ENCODE measurements at places on chromosomes 5 and 9.
A peak's percentile ranks its signal among the peaks of the same experiment; 100 is the strongest.

- no peak for DNase-seq
Observed at GRCh38 chr5:93610581-93611272, 27.7 kb downstream of the NR2F1 start.

- DNase-seq, result no peak
Observed at GRCh38 chr9:95979446-95979845, 104.0 kb downstream of the ERCC6L2 start.

- no peak for DNase-seq
Observed at GRCh38 chr5:172561151-172561550, 79.9 kb upstream of the NEURL1B start.

DNA sequence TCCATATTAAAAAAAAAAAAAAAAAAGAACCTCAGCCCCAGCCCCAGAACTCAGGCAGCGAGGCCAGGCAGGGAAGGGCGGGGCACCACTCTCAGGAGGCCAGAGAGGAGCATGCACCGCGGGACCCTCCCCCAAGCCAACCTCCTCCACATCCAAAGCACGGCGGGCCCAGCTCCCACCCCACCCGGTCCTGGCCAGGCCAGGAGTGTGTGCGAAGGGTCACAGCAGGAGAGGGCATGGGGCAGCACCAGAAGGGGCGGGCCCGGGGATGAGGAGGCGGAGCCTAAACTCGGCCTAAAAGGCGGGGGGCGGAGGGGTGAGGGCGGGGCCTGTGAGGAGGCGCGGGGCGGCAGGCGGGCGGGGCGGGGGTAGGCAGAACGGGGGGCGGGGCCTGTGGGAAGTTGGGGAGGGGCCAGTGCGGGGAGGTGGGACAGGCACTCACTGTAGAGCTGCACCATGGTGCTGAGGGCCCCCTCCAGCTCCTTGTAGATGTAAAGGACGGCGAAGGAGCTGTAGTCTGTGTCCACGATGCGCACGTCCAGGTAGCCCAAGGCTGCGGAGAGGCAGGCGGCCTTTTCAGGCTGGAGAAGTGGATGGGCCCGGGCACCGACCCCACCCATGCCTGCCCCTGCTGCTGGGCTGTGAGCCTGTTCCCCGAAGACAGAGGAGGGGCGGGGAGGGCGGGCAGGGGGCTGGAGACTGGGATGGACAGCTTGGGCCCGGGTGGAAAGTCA lies 1.2 kb downstream of the LCN15 start:
- no peak for DNase-seq

- DNase-seq, result no peak
Observed at GRCh38 chr9:125651576-125652232, 55.3 kb downstream of the MAPKAP1 start.

DNA sequence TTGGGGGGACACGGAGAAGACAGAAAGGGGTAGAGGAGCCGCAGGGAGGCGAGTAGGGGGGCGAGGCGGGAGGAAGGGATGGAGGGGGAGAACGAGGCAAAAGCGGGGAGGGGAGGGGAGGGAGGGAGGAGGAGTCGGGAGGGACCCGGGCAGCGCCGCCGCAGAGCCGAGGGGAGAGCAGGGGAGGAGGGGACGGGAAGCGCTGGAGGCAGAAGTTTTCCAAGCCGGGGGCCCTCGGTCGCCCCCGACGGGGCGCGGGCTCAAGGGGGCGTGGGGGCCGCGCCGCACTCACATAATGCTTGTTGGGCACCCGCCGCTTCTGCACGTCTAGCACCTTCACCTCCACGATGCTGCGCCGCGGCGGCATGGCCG lies 353 bp downstream of the SH3PXD2B start:
- no peak for DNase-seq

DNA sequence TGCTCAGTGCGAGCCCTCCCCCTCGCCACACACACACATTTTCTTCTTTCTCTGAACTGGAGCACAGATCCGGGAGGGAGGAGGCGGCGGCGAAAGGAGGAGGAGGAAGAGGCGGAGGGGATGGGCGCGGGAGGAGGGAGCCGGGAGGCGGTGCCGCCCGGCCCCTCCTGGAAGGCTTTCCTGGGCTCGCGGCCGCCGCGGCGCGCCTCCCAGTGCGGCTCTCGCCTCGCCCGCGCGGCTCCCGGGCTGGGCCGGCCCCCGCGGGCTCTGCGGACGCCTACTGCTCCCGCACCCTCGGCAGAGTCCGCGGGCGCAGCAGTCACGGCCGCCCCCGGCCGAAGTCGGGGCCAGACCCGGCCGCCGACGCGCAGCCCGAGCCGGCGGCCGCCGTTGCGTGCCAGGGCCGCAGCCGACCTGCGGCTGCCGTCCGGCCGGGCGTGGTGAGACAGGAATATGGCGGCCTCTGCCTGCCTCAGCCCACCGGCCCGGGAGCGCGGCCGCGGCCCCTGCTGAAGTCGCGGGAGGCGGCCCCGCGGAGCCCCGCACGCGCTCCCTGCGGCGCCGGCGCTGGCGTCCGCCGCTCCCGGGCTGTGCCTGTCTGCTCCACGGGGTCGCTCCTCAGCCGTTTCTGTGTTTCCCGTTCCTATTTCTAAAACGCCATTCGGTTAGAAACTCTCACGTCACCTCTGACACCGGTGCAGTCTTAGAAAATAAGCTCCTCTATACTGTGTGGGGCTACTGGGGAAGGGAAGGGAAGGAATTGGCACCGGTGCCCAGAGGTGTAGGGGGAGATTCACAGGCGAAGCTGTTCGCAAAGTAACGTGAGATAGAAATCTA lies 500 bp upstream of the GNAQ start:
- peak; percentile 50 for DNase-seq

DNA sequence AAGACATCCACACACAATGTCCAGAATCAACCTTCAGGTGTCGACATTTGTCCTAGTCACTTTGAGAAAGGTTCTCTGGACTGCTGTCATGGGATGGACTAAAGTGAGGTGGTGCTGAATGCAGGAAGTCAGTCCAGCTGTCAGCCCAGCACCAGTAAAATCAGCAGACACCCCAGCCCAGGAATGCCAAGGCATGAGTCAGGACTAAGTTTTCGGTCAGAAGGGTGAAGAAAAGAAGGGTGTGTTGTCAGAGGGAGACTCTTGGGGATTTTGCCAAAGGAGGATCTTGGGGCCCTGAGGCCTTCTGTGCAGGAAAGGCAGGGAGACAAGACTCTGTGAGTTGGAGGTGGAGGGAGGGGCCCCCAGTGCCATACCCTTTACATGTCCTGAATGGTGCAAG lies 69.0 kb upstream of the XPA start:
- no peak for DNase-seq

- DNase-seq, result no peak
Observed at GRCh38 chr5:88081877-88082276, 186.8 kb downstream of the TMEM161B start.

DNA sequence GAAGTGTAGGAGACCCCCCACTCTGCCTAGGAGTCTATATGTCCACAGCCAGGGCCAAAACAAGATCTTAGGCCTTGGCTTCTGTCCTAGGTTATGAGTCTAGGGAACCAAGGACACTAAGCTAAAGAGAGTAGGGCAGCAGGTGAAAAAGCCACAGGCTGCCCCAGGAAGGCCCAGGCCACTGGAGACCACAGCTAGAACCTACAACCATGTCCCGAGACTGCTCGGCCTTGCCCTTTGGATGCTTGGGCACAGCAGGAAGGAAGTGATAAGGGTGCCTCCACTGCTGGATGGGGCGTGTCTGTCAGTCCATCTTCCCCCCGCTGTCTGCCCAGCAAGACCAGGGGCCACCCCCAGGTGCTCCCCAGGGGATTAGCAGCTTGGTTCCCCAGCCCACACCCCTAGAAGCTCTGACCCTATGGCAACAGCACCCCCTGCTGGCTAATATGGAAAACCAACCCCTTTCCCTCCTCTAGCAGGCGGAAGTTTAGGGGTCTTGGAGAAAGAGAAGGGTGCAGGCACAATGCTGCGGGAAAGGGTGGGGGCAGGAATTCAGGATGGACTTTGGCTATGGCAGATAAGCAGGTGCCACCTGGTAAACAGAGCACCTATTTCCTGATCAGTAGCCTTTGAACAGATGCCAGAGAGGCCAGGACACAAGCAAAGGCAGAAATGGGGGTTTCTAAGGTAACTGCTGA lies 10.5 kb upstream of the IRF1 start:
- DNase-seq, result peak; percentile 53

DNA sequence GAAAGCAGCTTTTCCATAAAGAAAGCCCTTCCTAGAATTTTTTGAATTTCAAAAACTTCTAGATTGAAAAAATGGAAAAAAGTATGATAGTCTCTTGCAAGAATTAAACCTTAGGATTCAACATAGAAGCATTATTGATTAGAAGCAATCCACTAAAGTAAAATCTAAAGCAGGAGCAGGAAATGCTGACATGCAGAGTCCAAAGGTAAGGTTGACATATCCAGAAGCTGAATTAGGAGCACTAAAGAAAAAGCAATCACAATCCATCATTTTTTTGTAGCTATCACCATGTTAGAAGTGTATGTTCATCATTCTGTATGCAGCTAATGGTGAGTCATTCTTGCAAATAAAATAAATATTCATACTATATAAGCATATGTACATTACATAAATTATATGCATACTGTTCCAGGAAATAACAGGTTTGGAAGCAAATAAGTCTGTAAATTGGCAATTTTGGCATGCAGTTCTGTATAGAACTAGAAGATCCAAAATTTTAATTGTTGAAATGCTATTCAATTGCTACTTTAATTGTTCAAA lies 39.4 kb upstream of the RNF180 start:
- DNase-seq, result no peak

GRCh38 chr5:32047056-32047455 lies 127.1 kb downstream of the GOLPH3 start:
- no peak for DNase-seq

- DNase-seq, result no peak
Observed at GRCh38 chr9:64015136-64015535, 1269.9 kb downstream of the FOXD4L5 start.

DNA sequence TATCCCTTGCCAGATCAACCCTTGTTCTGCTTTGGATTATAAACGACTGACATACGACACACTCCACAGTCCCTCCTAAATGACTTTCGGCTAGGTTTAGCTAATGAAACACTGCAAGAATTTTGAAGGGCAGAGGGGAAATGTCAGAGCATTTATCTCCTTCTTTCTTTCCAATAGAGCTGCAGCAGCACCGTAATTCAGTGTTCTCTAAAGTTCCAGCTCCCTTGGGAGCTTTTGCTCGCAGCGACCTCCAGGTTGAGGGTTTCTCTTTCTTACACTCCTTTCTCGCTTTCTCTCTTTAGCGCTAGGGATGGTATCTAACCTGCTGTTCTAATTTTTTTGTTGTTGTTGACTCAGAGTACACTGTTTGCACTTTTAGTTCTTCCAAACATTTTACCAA lies 467.1 kb upstream of the ST8SIA4 start:
- DNase-seq, result no peak

DNA sequence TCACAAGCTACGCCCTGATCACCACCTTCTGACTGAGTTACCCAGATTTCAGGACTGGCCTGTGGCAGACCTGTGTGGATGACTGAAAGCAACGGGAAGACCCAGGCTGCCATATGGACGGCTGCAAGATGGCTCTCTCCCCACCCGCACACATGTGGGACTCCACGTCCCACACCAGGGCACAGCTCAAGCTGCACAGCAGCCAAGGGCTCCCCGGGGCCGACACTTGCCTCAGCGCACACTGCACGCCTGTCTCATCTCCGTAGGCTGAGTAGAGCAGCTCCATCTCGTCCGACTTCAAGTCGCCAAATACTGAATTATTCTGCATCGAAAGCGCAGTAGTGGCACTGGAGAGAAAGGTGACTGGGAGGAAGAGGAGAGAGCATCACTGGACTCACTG lies 14.5 kb downstream of the BRD9 start:
- no peak for DNase-seq

GRCh38 chr9:98506422-98507054 lies 202.2 kb downstream of the GABBR2 start:
- DNase-seq, result no peak

- DNase-seq, result no peak
Observed at GRCh38 chr5:143174714-143175398, 228.6 kb downstream of the NR3C1 start.

GRCh38 chr9:38244971-38245370 lies 147.5 kb upstream of the ALDH1B1 start:
- DNase-seq, result no peak

GRCh38 chr9:16033253-16033652 lies 480.4 kb downstream of the CCDC171 start:
- no peak for DNase-seq

- DNase-seq, result no peak
Observed at GRCh38 chr5:80825786-80826460, 134.2 kb upstream of the RASGRF2 start.

DNA sequence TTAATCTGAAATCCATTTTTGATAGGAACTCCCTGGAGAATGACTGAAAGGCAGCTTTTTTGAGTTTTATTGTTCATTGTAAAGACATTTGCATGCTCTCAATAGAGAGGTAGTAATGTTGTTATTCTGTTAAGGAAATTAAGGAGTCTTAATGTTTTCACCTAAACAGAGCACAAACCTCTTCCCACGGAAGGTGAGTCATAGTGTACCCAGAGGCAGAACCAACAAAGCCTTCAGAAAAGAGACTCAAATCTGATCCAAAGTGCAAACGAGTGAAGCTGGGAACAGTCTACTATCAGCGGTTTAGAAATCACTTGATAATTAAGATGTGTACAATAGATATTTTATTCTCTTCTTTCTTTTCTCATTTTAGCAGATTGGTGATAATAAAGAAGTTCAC lies 470.5 kb downstream of the PLK2 start:
- no peak for DNase-seq

DNA sequence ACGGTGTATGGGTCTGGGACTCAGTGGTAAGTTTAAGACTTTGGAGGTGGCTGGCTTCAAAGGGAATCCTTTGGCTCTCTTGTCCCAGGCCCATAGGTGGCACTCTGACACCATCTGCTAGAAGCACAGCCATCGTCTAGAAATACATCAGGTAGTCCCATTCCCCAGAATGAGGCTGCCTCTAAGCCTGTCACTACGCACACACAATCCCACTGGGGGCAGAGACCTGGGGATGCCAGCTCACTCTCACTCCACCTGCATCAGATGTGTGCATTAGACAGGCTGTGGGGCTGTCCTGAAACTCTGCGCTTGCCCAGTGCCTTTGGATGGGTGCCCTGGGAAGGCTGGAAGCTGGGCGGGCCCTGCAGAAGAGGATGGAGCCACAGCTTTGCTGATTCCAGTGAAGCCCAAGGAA lies 127.5 kb upstream of the PANK3 start:
- DNase-seq, result no peak

- no peak for DNase-seq
Observed at GRCh38 chr5:65912311-65912710, 14.1 kb upstream of the ERBIN start.

GRCh38 chr9:133151601-133152525 lies 11.9 kb downstream of the GBGT1 start:
- no peak for DNase-seq

GRCh38 chr5:135186662-135187522 lies 152.9 kb upstream of the PITX1 start:
- no peak for DNase-seq

Measured in stimulated activated CD4-positive, alpha-beta T cell treated with anti-CD3 and anti-CD28 coated beads, TNF-alpha, amount 100 ng/mL, for 1 hour (primary cell).